ENCODE measurements at places on chromosomes 5 and 9.

GRCh38 chr9:33136721-33137670 lies 30.1 kb downstream of the B4GALT1 start:
- no peak for DNase-seq

DNA sequence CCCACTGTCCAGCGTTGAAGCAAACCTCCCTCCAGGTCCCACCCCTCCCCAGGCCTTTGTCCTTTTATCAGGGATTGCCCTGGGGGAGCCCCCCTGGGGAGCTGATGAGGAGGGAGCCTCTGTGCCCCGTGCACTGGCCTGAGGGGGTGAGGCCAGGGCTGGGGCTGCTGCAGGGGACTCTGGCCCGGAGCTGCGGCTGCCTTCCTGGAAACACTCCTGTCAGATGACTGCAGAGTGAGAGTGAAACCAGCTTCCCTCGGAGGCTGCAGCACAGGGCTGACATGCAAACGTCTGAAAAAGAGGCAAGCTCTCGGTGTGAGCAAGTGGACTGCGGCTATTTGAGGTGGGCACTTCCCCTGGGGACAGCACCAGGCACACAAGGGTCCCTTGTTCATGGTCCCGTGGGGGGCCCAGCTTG lies 4.6 kb upstream of the TRAF2 start:
- peak; percentile 42 for DNase-seq

GRCh38 chr5:117559005-117559844 lies 984.6 kb upstream of the SEMA6A start:
- no peak for DNase-seq

- DNase-seq: peak; percentile 51
These were observed 54.1 kb downstream of the MRPS30 start for GRCh38 chr5:44862808-44863207.

DNA sequence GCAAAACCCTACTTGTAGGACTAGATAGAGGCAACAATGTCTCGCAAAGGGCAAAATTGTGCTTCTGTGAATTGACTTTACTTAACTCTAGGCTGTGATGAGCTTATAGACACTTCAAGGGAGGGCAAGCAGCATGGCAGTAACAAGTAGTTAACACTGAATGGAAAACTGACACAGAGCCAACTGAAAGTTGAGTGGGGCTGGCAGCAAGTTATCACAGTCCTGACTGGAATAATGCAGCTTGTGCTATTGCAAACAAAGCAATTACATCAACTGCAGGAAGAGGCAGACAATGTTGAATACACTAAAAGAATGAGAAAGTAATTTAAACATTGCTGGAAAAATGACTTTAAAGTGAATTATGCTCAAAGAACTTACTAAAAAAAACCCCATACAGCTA lies 62.2 kb downstream of the RNF38 start:
- DNase-seq: no peak

DNA sequence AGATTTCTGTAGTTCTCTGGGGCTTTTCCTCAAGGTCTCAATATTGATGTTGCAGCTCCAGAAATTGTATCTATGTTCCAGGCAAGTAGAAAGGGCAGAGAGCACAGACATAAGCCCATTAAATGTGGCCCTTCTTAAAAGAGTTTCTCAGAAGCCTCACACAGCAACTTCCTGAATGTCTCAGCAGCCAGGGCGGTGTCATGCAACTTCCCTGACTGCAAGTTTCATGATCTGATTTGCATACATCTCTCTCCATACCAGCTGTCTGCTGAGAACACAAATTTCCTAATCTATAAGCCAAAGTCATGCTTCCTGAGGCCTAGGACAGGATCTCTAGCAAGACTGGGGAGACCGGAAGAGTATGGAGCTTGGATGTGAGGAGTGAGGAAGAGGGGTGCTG lies 13.0 kb downstream of the RGS7BP start:
- DNase-seq: no peak

GRCh38 chr5:139019211-139019610 lies 144.1 kb upstream of the LRRTM2 start:
- no peak for DNase-seq

- no peak for DNase-seq
These were observed 13.9 kb downstream of the C9orf50 start for GRCh38 chr9:129607027-129607387.

DNA sequence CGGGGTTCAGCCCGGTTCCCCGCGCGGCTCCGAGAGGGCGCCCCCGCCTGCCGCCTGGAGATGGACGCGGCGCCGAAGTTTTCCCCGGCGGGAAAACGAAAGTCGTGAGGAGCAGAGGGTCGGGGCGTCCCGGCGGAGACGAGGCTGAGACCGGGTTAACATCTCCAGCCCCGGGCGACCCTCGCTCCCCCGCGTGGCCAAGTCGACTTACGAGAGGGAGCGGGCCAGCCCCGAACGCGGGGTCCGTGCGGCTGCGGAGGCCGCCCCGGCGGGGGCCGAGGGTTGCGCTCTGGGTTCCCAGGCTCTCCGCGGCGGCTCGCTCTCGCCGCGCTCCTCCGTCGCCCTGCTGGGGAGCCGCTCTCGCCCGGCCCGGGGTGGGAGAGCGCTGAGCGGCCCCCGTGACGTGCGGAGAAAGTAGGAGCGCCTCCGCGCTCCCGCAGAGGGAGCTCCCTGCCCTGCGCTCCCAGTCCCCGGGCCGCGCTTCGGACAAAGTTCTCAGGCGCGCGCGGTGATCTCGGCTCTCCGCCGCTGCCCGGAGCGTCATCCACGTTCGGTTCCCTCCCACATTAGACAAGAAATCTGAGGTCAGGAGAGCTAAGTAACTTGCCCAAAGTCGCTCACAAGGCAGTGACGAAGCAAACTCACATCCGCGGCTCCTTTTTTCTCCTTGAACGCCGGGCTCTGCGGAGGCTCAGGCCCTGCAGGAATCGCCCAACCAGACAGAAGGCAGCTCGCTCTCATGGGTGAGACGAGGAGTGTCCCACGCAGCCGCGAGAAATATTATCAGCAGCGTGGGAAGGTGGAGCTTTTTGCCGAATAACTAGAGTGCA lies 1.2 kb upstream of the GCNT4 start:
- DNase-seq: peak; percentile 91

DNA sequence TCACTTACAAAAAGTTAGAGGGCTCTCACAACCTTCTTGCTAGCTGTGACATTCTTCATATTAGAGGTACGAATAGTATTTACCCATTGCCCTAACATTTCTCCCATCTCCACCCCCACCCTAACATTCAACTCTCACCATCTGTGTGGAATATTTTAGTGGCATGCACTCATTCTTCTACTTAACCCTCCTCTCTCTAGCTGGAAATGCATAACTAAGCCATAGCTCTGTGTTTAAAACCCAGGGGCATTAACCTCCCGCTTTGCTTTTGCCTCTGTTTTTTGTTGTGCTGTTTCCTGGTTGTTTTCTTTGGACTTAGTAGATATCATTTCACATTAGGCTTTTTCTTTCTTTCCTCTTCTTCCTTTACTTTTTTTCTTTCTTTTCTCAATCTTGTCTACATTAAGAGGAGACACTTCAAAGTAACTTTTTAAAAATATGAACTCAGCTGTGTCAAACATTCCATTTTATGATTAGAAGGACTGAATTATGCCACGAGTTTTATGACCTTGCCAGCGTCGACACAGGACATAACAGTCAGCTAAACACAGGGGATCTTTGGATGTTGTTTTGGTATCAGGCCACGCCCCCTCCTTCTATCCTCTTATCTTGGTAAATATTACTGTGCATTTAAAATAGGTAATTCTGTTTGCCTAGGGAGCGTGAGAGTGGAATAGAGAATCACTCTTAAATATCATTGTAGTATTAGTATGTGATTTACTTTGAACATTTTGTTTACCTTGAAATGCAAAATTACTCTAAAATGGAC lies 236.0 kb downstream of the CD180 start:
- DNase-seq: no peak
